ENCODE measurements at places on chromosomes 5 and 9. TPM values are rescaled to one million over a fixed set of nuclear protein-coding genes. Genes with fewer than 3 reads are reported as not detected.
A peak's percentile ranks its signal among the peaks of the same experiment; 100 is the strongest.

DNA sequence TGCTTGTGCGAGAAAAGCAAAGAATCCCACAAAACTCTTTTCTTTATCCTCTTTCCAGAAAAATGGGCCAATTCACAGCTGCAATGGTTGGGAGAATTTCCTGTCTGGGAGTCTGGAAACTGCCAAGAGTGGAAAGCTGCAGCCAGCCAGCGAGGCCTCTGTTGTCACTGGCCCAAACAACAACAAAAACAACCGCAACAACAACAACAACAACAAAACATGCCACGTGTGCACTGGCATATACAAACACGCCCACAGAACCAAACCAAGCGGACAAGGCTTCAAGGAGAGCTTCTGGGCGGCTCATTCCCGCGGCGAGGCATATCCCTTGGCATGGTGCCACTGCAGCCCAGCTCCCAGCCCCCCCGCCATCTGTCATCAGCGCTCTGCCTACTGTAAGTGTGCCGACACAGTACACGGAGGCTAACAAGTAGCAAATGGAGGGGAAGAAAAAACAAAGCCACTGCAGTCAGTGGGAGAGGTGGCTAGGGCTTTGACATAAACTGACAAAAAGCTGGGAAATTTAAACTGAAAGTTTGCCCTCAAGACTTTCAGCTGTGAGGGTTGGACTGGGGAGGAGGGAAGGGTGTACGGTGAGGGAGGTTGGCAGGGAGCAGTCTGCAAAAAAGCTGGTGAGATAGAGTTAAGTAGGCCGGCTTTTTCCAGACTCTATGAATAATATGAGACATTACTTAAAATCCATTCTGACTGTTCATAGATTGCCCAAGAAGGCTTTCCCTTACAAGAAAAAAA is 165.0 kb upstream of the ZNF462 start:
- DNase-seq = peak; percentile 32

- no peak for DNase-seq
Measured at GRCh38 chr9:8579661-8580060, 780.1 kb upstream of the DMAC1 start.

GRCh38 chr9:98222885-98223691 is 30.7 kb upstream of the CORO2A start:
- DNase-seq = peak; percentile 44

DNA sequence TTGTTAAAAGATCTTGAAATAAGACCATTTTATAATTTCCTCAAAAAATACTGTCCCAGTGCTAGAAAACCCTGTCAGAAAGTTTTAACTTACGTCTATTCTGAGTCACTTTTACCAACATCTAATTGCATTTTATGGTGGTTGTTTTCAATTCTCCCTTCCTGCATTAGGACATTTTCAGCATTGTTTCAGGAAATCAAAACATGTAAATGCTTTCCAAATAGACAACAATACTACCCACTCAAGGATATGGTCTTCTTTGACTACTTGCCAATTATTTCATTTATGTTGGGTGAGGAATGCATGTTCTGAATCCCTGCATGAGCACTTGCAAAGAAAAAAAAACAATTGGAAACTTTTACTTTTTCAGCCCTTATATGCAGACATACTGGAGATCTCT is 284.6 kb upstream of the PDE4D start:
- DNase-seq = no peak

GRCh38 chr5:154603953-154604679 is 126.1 kb upstream of the HAND1 start:
- no peak for DNase-seq

DNA sequence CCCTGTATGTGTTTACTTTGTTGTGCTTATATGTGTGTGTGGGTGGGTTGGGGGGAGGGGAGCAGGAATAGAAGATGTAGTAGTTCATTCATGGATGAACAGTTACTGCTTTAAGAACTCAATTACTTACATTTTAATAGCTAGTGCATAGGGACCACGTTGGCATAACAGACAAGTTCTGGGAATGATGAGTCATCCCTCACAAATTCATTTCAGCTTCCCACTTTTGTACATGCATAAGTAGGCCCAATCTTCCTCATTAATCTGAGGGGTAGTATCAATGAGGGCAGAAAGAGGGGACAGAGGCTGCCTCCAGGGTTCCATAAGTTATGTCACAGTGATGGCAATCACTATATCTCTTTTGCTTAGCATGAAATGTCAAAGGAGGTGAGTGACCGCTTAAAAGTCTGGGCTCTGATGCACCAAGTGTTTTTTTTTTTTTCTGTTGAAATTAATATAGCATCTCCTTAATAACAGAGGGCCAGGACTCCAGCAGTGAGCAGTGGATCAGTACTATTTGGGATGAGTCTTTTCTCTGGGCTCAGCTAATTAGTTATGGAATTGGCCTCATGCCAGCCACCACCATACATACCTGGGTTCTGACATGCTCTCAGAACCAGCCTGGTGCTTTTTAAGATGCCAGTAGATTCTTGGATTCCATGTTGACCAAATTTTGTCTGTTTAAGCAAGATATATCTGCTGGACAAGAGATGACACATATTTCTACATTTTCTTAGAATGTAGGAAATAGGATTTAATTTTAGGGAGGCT is 37.1 kb downstream of the PRDM6 start:
- no peak for DNase-seq

DNA sequence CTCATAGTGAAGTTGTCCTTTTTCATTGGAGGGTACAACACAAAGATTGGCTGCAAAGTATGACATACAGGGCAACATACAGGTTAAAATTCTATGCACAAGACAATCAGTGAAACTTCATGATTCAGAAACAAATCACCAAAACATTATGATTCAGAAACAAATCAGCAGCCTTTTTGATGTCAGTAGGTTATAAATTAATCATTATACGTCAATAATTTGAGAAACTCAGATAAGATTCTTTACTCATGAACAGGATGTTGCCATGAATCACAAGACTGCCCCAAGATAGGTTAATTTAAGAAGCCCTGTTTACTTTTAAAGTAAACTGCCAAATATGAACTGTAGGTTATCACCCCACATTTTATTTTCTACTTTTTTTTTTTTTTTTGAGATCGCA is 62.2 kb upstream of the IL33 start:
- no peak for DNase-seq

The SLC1A3 gene
- total RNA-seq = 22.0 TPM

The GPR150 gene
- total RNA-seq = 3.0 TPM

The OTULINL gene
- 3.9 TPM for total RNA-seq
